ENCODE measurements at places on chromosomes 16 and 17.

GRCh38 chr17:65572581-65573281 lies 11.3 kb upstream of the AXIN2 start:
- no peak for DNase-seq

- no peak for DNase-seq
These were observed 114.5 kb upstream of the GSE1 start for GRCh38 chr16:85498607-85499006.

DNA sequence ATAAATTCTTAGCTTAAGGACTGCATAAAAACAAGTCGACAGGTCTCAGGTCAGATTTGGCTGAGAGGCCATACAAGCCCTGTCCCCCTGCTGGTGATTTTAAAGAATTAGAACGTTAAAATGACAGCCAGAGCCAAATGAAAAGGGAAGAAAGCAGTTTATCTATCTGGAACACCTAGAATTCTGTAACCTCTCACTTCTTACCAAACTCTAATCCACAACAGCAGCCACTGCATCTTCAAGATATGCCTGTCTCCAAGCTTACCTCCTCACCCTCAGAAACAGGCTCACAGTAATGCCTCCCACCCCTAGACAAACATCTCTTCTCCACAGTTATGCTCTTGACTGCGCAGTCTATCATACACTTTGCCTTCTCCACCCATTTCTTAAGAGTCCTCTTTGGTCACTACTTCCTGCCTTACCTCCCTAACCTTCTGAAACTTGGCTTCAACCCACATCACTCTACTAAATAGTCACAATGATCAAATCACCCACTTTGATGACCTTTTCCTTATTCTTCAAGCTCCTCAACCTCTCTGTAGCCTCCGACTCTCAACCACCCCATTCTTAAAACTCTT lies 14.2 kb downstream of the ANKFY1 start:
- DNase-seq: no peak

- no peak for DNase-seq
These were observed 30.8 kb upstream of the RBBP6 start for GRCh38 chr16:24508614-24509013.

- DNase-seq: no peak
These were observed 195.8 kb upstream of the FOXF1 start for GRCh38 chr16:86314402-86315025.

DNA sequence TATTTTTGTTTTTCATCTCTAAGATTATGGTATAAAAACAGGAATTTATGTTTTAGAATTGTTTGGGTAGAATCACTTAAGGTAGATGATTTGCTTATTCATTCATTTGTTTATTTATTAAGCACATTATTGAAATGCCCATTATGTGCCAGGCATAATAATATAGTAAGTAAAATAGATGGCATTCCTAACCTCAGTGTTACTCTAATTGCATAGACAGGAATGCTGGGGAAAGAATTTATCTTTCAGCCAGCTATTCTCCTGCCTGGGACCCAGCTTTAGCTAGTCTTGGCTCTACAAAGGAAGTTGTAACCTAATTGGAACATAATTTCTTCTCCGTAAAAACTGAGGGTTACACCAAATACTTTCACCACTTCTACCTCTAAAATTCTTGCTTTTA lies 44.6 kb downstream of the NFAT5 start:
- DNase-seq: no peak

GRCh38 chr17:72692676-72693075 lies 399.8 kb downstream of the SLC39A11 start:
- no peak for DNase-seq

GRCh38 chr17:79443026-79443425 lies 167.8 kb downstream of the RBFOX3 start:
- no peak for DNase-seq

GRCh38 chr16:1144476-1145382 lies 8.2 kb upstream of the CACNA1H start:
- no peak for DNase-seq

- no peak for DNase-seq
These were observed 12.1 kb upstream of the DBNDD1 start for GRCh38 chr16:90031186-90031930.

GRCh38 chr16:17887963-17888362 lies 417.2 kb upstream of the XYLT1 start:
- DNase-seq: no peak

- DNase-seq: no peak
These were observed 447.3 kb downstream of the HS3ST4 start for GRCh38 chr16:26139091-26139490.

GRCh38 chr16:81748476-81749198 lies 30.5 kb upstream of the PLCG2 start:
- peak; percentile 15 for DNase-seq

DNA sequence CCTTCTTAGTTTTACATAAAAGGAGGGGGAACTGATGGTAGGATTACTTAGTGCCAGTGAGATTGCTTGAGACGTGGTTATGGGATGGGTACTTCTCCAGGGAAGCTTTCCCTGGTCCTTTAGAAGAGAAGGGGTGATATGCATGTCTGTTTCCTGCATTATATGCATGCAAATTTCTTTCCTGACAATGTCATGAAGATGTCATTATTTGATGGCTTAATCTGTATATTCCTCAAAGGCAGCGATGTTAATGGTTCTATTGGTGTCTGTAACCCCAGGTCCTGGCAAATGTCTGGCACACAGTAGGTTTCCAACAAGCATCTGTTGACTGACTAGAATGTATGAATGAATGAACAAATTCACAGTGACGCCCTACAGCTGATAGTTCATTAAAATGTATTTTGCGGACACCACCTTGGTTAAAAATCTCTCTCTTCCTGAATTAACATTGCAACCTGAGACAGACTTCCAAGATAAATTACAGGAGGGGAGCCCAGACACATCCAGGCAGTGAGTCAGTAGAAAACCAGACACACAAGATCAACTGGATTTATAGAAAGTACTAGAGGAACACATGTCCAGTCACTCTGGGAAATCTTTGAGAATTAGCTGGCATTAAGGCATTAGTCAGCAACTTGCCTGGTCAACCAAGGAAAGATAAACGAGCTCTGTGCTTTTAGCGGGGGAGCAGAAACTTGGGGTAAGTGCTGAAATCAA lies 293.4 kb downstream of the XYLT1 start:
- DNase-seq: no peak

DNA sequence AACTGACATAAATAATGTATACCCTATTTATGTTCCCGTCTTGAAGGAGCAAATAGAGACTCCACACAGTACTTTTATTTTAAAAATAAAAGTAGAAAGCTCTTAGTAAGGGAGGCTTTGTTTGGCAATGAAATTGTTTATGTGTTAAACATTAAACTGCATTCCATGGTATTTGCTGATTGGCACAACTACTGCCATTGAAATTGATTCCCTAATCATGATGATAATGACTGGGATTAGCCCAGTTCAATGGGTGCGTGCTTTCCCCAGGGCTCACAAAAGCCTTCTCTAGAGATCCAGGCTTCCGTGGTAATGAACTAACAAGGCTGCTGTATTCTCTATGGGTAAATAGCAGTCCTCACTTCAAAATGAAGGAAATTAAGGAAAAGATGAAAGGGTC lies 67.5 kb downstream of the GPRC5B start:
- DNase-seq: no peak

DNA sequence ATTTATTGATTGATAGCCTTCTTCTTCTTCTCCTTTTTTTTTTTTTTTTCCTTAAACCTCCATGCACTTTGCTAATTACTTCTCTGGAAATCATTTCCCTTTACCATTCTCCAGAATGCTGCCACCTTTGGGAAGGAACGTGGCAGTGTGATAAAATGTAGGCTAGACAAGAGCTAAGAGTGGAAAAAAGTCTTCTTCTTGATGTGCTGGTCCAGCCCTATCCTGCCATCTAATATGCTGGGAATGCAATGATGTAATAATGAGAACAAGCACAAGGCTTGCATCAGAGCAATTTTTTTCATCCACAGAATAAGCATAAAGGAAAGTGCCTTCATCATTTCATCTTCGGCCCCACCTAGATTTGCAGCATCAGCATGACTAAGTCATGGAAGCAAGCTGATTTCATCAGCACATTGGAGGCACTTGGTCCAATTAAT lies 128.7 kb upstream of the ZFHX3 start:
- DNase-seq: no peak

DNA sequence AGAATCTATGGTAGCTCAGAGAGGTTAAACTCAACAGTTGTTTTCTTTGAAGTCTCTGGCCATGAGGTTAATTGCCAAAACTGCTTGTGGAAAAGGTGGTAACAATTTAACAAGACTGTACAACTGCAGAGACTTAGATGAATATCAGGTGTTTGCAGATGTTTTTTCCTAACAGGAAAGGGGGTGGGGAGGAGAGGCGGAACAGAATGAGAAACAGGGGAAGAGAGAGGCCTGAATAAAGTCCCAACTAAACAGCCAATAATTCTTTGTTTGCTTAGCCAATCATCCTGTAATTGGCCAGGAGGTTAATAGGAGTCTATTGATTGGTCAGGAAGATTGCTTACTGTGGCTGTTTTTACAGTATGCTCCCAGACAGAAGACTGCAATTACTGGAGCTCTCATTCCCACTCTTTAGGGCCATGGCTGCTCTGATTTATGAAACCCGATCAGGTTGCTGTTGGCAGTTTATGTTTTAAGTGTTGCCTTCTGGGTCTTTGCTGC lies 249.7 kb upstream of the TBX2 start:
- no peak for DNase-seq

- DNase-seq: no peak
These were observed 178.9 kb downstream of the PRKCA start for GRCh38 chr17:66481271-66481670.

DNA sequence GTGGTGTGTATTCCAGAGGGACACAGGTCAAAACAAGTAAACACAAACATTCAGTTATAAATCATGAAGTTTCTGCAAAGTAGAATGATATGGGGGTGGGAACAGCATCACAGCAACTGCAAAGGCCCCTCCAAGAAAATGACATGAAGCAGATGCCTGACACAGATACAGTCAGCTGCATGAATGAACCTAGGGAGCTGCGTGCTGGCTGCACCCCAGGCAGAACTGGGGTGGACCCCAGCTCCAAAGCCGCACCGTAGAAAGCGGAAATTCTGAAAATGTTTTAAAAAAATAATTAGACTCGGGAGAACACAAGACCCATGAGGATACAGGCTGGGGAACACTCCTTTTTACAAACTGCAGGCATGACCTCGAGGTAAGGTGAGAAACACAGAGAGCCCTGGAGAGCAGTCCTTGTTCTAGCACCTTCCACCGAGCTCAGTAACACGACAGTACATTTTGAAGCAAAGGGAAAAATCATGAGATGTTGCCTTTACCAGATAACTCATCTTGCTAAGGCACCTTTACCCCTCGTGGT lies 323.8 kb downstream of the SOX9 start:
- DNase-seq: no peak

GRCh38 chr16:56824331-56824730 lies 40.7 kb upstream of the SLC12A3 start:
- no peak for DNase-seq

GRCh38 chr16:28139530-28139929 lies 72.2 kb downstream of the XPO6 start:
- no peak for DNase-seq

DNA sequence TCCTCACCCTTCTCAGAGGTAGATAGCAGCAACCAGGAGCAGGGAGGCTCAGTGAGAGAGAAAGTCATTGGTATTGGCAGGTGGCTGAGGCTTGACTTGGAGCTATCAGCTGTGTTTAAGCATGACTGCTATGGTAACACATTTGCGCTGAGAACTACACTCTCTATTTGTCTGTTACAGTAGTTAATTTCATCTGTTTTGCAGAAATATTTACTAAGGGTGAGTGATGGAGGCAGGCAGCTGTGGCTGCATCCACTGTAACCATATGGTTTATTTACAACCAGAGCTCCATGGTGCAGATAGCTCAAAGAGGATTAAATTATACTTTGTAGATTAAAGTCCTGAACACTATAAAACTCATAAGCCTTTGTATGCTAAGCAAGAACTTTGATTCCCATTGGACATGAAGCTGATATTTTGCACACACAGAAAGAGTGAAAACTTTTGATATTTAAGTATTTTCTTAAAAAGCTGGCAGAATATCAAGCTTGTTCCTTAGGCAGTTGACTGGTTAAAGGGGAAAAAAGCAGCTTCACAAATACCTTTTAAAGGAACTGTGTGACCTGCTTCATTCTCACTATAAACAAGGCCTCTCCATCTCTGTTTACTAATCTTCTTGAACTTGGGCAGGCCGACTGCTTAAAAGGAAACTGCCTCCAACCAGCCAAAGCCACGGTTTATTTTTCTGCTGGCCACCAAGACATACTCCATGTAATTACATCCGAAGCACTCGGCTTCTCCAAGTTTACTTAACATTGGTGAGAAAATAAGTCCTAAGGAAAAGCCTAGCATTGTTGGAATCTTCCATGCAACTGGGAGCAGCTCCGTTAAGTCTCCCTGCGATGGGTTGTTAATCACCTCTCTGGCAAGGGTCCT lies 299.8 kb upstream of the ZFHX3 start:
- no peak for DNase-seq

DNA sequence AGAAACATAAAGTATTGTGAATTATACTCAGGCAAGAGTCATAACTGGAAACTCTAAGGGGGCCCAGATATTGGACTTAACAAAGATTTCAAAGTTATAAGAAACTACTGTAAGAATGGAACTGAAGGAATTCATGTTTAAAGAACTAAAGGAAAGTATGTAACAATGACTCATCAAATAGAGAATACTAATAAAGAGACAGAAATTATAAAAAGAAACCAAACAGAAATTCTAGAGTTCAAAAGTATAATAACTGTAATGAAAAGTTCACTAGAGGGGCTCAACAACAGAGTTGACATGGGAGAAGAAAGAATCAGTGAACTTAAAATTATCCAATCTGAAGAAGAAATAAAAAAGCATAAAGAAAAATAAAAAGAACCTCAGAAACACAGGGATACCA lies 55.4 kb downstream of the ADCY9 start:
- no peak for DNase-seq

GRCh38 chr17:80754846-80755245 lies 210.2 kb downstream of the RPTOR start:
- DNase-seq: no peak

Data from stimulated activated CD4-positive, alpha-beta T cell treated with anti-CD3 and anti-CD28 coated beads, Interleukin-15, amount 100 ng/mL, for 24 hours (primary cell).